ENCODE measurements at places on chromosomes 5 and 9. TPM values are rescaled to one million over a fixed set of nuclear protein-coding genes. Genes with fewer than 3 reads are reported as not detected.

GRCh38 chr9:116075191-116075590 is 78.4 kb upstream of the PAPPA start:
- DNase-seq, result no peak

DNA sequence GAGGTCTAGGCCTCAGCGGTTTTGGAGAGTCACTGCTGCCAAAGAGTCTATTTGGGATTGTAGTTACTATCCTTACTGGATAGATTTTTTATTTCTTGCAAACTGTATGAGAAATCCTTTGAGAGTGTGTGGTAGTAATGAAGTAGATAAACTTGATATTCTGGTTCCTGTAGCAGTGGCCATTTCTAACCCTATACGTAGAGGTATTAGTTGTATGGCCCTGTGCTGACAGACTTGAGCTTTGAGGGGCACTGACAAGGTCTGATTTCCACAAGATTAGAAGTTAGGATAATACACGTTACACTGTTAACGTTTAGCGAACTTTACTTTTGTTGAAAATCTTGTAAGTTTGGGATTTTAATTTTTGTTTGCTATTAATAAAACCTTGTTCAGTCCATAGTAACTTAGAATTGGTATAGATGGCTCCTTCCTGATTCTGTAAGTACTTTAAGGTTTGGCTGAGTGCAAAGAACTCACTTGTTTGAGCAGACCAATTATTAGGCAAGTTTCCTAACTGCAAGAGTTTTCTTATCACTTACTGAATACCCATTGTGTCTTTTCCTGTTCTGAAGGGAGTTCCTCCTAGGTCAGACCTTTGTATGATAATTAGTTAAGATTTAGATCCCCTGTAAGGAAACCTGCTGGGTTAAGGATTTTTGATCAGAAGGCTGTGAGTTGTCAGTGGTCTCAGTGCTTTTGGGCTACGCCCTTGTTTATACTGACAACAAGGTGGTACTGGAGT is 31.4 kb downstream of the GCNT1 start:
- DNase-seq, result no peak

GZMA gene
- total RNA-seq, result 0.39 TPM

DNA sequence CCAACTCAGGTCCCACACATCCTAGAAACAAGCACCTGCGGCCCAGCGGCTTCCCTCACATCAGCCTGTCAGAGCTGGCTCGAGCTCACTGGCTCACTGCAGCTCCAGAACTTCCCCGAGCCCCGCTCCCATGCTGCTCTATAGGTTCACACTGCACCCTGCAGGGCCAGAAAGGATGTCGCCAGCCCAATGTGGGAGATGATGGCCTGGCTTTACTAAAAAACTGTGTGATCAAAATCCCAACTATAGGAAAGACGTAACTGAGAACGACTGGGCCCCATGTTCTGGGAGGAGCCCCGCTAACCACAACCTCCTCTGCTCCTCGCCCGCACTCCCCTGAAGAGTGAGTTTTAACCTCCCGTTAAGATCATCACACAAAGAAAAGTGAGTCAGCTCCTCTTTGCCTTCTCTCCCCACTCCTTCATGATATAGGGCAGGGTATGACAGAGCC is 4.6 kb downstream of the SURF4 start:
- DNase-seq, result no peak

DNA sequence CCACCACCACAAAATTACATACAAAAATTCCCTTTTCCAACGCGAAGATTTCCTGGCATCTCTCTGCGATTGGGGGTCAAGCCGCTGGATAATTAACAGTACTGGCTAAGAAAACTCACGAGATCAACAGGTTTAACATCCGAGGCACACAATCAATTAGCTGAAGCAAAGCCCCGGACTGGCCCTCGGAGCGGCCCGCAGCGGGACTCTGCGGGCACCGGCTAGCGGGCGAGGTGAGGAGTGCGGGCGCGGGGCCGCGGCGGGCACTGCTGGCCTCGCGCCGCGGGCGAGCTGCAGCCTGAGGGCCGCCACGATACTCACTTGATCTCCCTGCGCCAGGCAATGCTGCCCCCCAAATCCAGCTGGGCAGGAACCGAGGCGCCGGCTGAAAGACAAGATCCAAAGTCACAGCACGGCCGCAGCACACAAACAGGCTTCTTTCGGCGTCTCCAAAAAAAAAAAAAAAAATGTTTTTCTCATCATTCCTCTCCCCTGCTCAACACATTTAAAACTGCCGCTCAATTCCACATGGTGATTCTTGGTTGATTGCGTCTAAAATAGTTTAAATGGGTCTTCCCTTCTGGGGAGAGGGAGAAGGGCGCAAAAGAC is 210.2 kb downstream of the MEF2C start:
- no peak for DNase-seq

- DNase-seq, result no peak
Observed at GRCh38 chr5:110092955-110093785, 403.4 kb downstream of the MAN2A1 start.

DNA sequence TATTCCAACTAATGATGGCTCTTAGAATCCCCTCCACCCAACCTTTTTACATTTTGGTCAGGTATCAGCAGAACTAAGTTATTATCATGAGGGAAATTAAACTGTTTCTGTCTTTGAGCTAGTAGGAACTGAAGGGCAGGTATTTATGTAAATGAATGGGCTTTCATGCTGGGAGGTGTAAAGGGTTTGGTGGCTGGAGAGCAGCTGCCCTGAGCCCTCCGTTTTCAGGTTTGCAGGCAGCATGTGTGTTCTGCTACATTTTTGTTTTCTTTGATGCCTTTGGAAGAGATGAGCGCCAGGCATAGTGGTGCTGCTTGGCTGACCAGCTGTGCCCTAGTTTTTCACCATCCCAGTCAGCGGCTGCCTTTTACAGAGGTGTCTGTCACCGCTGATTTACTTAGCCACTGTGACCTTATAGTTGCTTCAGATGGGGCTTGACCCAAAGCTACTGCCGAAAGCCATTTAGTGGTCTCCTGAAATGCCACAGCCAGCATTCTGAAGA is 231.9 kb downstream of the MAST4 start:
- DNase-seq, result no peak

IL12B gene
- total RNA-seq, result not detected

DNA sequence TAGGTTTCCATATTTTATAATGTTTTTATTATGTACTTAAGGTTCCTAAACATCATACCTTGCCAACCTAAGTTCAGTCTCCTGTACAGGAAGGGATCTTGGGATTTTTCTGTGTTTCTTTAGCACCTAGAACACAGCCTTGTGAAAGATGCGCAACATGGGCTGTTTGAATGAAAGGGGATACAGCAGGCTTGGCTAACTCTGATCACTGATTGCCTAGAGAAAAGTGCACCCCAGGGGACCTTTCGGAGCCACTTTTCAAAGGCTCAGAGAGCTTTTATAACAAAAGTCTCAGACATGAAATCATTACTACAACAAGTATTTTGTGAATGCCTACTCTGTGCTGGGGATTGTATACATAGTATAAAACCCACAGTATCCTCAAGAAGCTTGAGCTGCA is 261.6 kb downstream of the BNC2 start:
- no peak for DNase-seq

GRCh38 chr5:171692107-171692506 is 93.5 kb upstream of the SMIM23 start:
- no peak for DNase-seq

GRCh38 chr5:10866913-10867312 is 105.9 kb upstream of the DAP start:
- DNase-seq, result no peak

SPATA31A1 gene
- not detected for total RNA-seq

GRCh38 chr9:2066312-2067273 is 51.4 kb downstream of the SMARCA2 start:
- DNase-seq, result no peak

DNA sequence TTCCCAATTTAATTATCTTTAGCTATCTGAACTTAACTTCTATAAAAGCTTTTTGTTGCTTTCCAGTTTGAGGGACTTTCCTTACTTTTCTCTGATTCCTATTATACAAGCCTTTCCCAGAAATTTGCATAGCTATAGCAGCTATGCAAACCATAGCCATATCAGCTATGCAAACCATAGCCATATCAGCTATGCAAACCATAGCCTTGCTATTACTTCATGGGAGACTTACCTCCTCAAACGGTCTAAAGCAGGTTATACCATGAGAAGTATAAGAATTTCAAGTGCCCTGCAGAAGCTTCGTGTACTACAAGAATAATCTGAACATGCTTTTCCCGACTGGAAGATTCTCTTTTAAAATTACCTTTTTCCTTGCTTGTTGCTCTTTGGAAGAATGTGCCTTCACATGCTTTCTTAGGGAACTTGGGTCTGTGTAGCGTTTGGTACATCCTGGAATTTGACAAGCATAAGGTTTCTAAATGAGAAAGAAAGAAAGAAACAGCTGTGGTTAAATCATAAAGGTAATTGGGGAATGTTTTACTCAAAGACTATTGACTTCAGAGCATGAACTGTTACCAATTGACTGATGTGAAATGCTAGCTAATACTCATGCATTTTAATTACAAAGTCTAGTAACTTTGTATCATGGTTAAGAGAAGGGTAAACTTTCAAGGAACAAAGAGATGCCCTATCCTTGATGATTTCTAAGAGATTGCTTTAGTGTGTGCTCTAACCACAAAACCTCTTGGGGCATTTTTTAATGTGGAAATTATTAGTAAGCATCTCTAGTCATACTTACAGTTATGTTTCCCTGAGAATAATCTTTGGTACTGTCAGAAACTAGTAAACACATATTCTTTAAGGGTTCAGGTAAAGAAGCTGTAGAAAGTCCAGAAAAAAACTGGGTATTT is 367.6 kb downstream of the GLIS3 start:
- DNase-seq, result no peak

SLC6A19 gene
- total RNA-seq, result under 0.01 TPM

CCDC183 gene
- 1.8 TPM for total RNA-seq

DNA sequence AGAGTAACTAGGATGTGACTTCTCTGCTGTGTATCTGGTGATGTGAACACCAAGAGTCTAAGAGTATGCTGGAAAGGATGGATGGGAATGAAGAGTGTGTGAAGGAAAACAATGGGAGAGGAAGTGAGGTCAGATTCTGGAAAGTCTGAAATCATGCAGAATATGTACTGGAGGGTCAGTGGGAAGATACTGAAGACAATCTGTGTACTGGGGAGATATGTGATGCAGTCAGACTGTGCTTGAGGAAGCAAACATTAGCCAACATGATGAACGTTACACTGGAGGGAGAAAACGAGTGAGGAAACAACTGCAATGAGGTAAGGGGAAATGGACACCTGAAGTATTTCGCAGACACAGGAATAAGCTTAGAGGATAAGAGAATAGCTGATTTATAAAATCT is 105.7 kb downstream of the NR3C1 start:
- no peak for DNase-seq

PCDHA10 gene
- total RNA-seq, result 0.17 TPM

GRCh38 chr5:73256862-73257261 is 83.9 kb downstream of the TMEM174 start:
- no peak for DNase-seq

CYFIP2 gene
- total RNA-seq, result 74.3 TPM

SPINK6 gene
- not detected for total RNA-seq

OBP2B gene
- total RNA-seq, result not detected

GPR21 gene
- total RNA-seq, result 0.58 TPM

ANKRD18B gene
- not detected for total RNA-seq

- DNase-seq, result no peak
Observed at GRCh38 chr9:132020272-132020671, 59.4 kb downstream of the MED27 start.

- no peak for DNase-seq
Observed at GRCh38 chr5:135993335-135993879, 35.4 kb upstream of the TGFBI start.

All from adrenal gland (tissue), 19 donors.